Stimulated activated memory B cell treated with anti-CD40 and anti-IgM and Interleukin-4, amounts not matched to agents 10 μg/mL and 1 μg/mL and 100 μg/mL, for 72 hours (primary cell): ENCODE measurements at places on chromosomes 12 and 14.

DNA sequence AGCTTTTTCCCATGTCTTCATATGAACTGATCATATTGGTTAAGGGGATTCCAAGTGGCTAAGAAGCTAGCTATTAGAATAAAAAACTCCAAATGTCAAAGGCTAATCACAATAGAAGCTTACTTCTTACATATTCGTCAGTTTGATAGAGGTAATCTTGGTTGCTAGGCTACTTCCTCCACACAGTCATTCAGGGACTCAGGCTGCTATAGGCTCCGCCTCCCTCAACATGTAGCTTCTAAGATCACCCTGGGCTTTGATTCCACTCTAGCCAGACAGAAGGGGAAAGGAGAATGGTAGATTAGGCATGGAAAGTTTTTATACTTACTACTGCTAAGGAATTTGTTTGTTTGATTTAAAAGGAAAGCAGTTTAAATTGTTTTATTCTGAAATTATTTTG, 207.9 kb downstream of the EFCAB11 start:
- ATAC-seq: no peak

- peak; percentile 65 for ATAC-seq
Observed at GRCh38 chr12:765840-766239, 13.5 kb downstream of the WNK1 start.

GRCh38 chr12:80317307-80317706, 126.7 kb upstream of the PTPRQ start:
- ATAC-seq: no peak

DNA sequence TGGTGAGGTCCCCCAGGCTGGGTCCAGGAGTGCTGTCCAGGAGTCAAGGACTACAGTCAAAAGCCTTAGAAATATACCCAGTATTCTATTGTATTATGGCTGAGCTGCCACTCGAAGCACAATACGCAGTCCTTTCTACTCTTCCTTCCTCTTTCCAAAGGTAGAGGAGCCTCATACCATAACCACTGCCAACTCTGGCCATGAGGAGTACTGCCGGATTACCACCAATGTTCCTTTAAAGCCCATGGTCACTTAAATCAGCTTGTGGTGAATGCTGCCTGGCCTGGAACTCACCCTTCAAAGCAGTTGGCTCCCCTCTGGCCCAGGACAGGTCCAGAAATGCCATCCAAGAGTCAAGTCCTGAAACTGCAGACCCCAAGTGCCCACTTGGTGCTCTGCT, 425.4 kb downstream of the SLC16A7 start:
- ATAC-seq: no peak

GRCh38 chr14:85532374-85533022, 2.6 kb downstream of the FLRT2 start:
- no peak for ATAC-seq
